Kidney capillary endothelial cell (primary cell): ENCODE measurements at places on chromosomes 7 and 10.

DNA sequence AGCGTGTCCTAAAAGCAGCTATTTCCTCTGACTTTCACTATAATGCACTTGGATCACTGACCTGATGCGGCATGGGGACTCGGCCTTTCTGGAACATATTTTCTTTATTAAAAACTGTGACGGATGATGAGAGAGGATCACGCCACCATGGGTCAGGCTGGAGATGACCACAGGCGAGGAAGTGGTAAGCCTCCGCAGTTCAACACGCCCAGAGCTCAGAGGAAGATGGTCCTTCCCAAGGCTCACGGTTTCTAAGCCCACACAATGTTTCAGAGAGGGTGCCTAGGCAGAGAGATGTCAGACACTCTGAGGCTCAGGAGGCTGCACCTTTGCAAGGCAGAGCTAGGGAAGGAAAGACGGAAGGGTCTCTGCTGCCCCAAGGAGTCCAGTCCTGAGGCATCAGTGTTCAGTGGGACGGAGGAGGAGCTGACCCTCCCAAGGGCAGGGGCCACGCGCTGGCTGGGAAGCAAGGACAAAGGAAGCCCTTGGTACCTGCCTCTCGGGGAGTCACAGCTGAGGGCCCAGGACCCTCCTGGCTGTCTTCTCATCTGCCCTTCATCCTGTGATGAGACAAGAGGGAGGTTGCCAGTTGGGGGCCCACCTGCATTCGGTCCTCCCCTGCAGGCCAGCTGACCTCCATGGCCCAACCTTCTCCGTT, 9.5 kb downstream of the CHST15 start:
- DNase-seq: no peak

DNA sequence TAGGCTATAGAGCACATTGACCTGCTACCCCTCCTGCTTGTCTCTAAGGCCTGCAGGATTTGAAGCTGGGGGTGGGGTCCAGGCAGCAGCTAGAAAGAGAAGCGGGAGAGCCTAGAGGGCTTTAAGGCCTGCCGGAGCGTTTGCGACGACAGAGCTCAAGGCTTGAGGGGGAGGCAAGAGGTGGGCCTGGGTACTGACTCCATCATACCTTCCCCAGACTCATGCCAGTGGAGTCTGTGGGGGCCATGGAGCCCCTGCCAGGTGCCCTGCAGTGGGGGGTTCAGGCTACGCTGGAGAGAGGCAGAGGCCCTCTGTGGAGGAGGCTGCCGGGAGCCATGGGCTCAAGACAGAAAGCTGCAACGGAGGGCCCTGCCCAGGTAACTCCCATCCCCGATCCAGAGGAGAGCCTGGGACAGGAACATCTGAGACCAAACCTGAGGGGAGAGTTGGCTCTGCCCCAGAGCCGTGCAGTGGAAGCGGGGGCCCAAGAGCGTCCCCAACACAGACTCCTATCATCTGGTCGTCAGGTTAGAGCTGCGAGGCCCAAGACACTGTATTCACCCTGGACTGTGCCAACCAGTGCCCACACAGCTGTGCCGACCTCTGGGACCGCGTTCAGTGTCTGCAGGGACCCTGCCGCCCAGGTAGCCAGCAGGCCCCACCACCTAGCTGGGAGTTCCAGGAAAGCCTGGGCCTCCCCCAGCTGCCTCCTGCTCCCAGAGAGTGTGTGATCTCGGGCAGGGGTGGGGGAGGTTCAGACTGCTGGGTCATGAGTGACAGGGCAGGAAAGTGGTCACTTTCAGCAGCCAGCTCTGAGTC, 13.2 kb upstream of the ZNF862 start:
- DNase-seq: no peak

DNA sequence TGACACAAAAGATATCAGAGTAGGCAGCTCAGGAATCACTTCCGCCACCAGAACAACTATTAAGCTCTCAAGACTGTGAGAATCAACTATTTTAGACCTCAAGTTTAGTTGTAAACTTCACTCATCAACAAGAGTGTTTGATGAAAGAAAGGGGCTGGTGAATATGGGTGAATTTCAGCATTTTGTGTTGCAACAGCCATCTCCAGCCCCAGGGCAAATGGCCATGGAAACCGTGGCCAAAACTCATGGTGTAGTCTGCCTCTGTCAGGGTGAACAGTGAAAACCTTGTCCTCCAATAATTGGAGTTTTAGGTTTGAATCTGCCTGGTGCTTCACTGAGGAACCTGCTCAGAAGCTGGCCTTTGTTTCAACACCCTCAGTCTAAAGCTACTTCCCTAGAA, 60.0 kb downstream of the POLR1F start:
- no peak for DNase-seq

DNA sequence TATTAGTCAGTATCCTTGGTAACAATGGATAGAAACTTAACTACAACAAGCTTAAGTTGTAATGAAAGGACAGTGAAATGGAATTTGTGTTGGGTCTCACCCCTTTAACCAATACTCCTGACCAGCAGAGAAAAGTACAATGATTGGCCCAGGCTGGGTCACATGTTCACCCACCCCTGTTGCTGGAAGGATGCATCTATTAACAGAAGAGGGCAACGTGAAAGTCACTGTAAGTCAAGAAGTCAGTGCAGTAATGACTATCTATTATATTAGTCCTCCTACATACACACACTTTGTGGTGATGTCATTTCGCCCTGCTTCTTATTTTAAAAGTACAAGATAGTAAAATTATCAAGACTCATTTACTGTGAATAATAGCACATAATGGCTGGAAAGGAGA, 16.2 kb downstream of the PNLIPRP2 start:
- no peak for DNase-seq

DNA sequence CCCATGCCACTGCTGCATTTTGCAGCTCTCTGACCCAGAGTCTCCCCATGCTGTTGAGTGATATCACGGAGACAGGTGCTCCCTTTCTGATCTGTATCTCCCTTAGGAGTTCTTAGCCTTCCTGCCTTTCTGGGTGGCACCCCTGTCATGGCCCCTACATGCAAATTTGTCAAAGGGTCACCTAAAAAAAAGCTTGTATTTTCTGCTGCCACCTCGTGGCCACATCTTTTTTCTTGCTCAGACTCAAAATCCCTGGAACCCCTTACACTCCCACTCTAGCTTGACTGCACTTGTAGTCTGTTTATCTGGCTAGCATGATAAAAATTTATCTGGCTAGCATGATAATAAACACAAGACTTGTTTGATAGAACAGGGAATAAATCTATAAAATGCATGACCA, 809.1 kb downstream of the SORCS1 start:
- DNase-seq: no peak

- no peak for DNase-seq
These were observed 246.2 kb upstream of the PPP2R2D start for GRCh38 chr10:131654471-131655087.

DNA sequence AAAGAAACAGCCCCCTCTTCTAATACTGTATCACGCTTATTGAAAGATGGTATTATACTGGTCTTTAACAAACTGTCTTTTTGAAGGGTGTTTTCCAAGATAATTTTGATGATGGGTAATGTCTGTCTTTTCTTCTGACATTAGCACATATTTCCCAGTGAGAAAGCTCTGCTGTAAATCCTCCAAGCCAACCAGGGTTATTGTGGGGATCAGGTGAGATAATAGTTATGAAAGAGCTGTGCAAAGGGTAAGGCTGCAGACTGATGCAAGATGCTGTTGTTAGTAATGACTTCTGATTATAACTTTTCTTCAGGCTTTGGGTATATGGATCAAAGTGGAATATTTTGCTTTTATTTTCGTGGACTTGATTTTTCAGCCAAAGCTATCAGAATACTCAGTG, 581.7 kb downstream of the REEP3 start:
- no peak for DNase-seq

DNA sequence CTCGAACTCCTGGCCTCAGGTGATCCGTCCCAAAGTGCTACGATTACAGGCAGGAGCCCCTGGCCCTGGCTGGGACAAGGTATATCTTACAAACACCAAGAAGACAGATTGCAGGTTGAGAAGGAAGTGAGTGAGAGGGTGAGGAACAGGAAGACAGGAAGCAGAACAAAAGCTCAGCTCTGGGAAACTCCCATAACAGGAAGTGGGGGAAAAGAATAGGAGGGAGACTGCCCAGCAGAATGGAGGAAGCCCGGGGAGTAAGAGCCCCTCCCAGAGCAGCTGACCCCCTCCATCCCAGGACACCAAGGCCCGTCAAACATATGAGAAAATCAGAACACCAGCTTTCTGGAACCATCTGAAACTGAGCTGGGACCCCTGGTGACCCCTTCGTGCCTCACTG, 2.9 kb downstream of the TECPR1 start:
- DNase-seq: peak; percentile 65

GRCh38 chr7:12722636-12723605, 35.5 kb downstream of the ARL4A start:
- no peak for DNase-seq

- DNase-seq: peak; percentile 26
These were observed 142.8 kb downstream of the LSM5 start for GRCh38 chr7:32347244-32347828.

- DNase-seq: no peak
These were observed 1.2 kb upstream of the MPP7 start for GRCh38 chr10:28304032-28304571.

DNA sequence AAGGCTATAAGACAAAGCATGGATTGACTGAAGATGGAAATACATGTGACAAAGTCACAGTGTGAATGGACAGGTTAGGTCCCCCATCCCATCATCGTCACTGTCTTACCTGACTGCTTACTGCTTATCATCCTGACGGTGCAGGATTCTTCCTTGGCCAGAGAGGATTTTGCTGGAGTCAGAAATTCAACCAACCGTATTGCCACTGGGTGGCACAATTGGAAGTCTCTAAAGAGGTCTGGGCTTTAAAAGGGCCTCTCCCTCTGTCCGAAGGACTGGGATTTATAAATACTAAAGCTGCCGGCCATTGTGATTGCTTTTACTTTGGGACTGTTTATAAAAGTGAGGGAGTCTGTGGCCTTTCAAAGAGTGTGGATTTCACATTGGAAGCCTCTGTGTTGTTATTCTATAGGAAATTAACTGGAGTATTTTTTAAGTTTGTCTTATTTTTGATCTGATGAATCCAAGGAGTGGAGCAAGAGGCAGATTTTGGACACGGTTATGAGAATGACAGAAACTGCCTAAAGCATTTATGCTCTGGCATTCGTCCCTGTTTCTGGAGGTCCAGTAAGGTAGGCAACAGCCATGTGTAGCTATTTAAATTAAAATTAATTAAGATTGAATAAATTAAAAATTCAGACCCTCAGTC, 113.3 kb upstream of the CREB5 start:
- DNase-seq: peak; percentile 56

GRCh38 chr7:38632411-38632810, 1.2 kb upstream of the AMPH start:
- DNase-seq: no peak

DNA sequence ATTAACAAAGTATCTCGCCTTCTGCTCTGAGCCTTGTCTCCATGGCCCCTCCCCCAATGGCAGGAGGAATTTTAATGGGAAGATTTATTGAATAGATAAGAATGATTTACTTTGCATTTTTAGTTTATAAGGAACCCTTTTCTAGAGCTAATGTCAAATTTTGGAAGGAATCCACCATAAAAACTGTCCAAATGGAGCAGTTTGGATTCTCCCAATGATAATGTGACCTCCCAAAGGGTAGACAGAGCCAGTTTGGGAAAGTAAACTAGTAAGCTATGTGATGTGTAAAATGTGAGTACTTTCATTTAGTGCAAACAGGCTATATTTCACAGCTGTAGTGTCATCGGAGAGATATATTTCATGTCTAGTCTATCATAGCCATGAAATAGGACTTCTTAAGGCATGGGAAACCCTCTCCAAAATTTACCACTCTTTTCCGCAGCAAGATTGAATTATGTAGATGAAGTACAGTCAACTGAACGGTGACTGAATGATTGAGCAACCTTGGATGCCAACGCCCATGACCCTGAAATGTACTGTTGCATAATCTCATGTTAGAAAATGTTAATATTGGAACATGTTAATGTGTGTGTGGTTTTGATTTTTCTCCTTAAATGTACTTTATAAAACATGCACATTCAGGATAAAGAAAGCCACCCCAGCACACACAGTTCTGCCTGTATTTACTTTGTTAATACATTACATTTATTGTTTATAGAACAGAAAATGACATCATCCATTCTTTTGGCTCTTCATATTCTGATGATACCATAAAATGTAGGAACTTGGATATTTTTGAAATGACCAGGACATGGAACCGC, 140.6 kb downstream of the NRP1 start:
- DNase-seq: no peak

DNA sequence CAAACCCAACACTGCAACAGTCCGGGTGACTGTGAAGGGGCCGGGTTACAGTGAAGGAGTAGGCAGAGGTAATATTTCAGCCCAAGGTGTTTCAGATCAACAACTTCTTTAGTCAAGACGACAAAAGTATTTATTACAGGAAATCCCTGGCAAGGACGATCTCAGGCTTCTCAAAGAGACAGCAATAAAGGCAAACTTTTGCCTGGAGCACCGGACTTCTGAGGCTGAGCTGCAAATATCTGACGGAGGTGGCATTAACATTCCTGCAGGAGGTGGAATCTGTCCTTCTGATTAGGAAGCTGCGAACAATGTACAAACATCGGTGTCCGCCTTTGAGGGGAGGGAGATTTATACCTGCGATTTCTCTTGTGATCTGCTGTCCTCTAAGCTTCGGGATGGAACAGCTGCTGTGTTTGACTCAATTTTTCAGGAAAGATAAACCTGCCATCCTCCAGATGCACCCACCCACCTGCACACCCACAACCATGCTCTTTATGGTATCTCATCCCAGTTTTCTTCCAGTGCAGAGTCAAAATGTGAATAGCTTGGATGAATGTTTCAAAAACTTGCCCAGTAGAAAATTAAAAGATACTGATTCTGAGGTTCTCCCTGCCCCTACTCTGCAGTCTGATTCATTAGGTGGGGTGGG, 32.1 kb downstream of the EMX2 start:
- no peak for DNase-seq

DNA sequence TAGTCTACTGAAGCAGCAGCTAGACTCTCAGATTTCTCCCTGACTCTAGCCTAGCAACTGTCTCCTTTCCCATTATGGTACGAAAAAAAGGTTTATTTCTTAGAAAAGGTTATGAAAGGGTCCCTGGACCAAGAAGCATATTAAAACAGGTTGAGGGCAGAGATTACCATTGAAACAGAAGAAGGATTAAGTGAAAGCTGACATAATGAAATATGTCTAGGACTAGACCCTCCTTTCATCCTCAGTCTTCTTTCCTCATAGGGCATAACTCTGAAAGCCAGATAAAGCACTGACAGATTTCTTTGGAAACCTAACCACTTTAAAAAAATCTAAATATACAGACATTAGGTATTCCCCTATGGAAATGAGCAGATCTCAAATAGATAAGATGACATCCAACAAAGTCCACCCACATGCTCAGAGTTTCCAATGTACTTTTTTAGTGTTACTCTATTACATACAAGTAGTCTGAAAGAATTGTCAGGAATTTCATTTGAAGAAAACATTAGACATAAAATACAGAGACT, 58.6 kb downstream of the JMJD1C start:
- no peak for DNase-seq
